ENCODE measurements at places on chromosomes 12 and 14.
A peak's percentile ranks its signal among the peaks of the same experiment; 100 is the strongest.

DNA sequence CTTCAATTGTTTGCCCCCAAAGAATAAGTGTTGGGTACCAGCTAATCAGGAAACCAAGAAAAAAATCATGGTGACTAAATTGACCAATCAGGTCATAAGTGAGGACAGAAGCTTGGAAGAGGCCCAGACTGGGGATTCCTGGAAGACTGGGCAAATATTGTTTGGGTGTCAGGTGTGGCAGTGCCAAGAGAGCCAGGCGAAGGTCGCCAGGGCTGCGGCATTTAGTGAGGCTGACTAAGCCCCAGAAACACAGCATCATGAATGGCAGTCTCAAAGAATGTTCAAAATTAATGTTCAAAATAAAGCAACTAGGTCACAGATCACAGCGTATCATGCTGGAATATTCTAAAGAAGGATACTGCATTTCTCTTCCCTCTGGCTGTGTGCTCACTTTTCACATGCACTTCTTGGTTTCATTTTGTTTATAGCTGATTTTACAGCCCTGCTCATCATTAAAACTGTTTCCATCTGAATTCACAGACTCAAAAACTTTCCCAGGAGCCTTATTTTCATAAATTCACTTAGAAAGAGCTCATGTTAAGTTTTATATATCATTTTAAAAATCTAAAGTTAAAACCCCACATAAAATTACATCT is 85.3 kb upstream of the OVCH1 start:
- no peak for DNase-seq

GRCh38 chr12:121579190-121579791 is 1.5 kb downstream of the KDM2B start:
- no peak for DNase-seq

- peak; percentile 55 for DNase-seq
Observed at GRCh38 chr12:65948320-65949008, 124.2 kb downstream of the HMGA2 start.

DNA sequence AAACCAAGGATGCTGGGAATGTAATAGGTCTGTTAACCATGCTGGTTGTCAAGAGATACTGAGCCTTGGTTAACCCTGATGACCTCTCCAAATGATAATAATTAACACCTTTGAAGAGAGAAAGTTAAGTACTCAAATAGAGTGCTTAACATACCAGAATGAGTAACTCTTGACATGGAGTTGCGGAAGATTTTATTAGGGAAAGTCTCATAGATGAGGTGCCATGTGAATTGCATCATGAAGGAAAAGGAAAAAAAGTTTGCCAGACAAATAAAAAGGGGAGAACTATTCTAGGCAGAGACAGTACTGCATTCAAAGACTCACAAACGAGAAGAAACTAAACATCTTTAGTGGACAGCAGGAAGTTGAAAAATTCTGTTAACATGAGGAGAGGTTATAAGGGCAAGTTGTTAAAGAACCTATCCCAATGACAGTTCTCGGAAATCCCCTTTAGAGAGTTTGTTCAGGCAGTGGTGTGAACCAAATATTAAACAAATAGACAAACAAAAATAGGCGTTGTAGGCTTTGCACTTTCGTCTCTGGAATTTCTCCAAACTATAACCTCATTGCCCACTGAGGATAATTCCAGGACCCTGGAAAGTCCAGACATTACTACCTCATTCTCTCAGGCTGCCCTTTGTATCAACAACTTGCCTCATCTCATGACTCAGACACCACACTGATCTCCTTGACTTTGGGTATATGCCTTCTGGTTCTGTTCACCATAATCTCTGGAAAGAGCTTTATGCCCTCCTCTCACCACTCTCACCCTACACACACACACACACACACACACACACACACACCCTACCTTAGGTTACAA is 435.0 kb downstream of the GXYLT1 start:
- no peak for DNase-seq

DNA sequence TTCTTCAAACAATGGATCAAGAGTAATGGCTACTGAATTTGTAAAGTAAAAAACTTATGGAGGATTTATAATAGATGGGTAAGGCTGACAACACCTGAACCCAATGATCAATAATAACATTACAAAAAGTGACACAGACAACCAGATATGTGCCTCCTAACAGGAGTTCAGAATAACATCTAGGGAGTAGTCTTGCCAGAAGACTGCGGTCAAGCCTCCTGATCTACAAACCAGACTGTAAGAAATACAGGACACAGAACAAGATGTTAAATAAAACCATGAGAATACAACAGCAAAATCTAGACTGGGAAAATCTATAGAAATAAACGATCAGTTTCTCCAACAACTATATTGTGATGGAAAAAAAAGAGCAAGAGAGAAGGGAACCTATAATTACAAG is 262.6 kb upstream of the TMTC1 start:
- DNase-seq: no peak

All from DMS79 (cell line).